ENCODE measurements at places on chromosomes 3 and 15.

GRCh38 chr3:34015204-34016142 is 217.0 kb downstream of the PDCD6IP start:
- no peak for DNase-seq

GRCh38 chr15:49706805-49707204 is 86.0 kb downstream of the DTWD1 start:
- no peak for DNase-seq

GRCh38 chr3:164040991-164041390 is 1037.3 kb downstream of the SI start:
- DNase-seq = no peak

DNA sequence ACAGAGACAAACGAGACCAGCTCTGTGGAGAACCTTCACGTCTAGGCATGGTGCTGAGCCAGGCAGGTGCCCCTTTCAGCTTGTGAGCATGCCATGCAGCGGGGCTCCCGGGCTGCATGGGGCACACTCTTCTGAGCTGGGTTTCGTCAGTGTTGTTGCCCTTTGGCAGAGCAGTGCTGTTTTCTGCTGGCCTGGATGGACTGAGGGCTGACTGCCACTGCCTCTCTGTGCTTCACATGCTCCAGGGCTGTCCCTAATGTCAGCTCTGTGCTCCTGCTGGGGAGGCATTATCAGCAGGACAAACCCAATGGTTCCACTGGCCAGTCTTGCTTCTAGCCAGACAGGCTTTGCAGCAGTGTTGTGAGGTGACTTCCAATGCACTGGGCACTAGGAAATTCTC is 9.5 kb downstream of the GASK1A start:
- DNase-seq = no peak

- no peak for DNase-seq
Observed at GRCh38 chr3:64352639-64352992, 127.3 kb upstream of the PRICKLE2 start.

- no peak for DNase-seq
Observed at GRCh38 chr3:149333176-149333859, at the start of gene TM4SF18. TSS of gene TM4SF18 (minus strand) at chr3:149333636. CDS start at chr3:149333382, 254 bp downstream.
